ENCODE measurements at places on chromosomes 12 and 14. TPM values are rescaled to one million over a fixed set of nuclear protein-coding genes. Genes with fewer than 3 reads are reported as not detected.
A peak's percentile ranks its signal among the peaks of the same experiment; 100 is the strongest.

GRCh38 chr12:120197542-120197887, 3.0 kb upstream of the GCN1 start:
- DNase-seq: no peak

- peak; percentile 61 for DNase-seq
Observed at GRCh38 chr12:48988030-48988649, 10.0 kb downstream of the WNT1 start.

DNA sequence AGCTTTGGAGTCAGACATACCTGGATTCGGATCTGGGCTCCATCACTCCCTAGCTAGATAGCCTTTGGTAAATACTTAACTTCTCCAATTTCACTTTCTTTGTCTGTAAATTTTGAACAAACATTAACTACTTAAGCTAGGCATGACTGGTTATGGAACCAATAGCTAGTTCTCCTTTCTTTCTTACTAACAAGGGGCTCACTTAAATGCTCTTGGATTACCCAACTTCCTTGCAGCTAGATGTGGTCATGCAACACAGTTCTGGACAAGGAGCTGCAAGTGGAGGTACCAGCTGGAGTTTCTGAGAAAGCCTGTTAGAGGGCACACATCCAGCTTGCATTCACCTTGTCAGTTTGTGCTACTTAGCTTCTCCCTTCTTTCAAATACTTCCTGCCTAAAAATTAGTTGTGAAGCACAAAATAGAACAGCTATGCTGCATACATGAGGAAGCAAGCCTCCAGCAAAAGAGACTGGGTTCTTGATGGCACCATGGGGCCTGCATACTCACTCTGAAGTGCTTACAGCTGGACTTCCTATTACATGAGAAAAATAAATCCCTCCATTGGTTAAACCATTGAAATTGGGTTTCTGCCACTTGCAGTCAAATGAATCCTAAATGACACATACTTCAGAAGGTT, 210.1 kb upstream of the EEA1 start:
- no peak for DNase-seq

DNA sequence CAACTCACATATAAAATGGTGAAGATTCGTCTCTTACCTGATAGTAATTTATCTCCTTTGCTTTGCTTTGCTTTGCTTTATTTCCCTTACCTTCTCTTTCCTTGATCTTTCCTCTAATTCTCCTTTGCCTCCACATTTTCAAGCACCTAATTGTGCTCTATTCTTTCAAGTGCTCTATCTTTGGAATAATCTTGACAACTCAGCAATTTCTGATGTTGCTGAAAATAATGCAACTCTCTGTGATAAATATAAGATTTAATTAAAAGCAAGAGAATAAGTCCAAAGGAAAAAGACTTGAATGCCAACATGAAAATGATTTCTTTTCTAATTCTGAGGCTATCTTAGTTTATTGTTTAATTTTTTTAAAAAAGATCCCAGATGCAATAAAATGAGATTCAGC, 139.5 kb upstream of the SYT1 start:
- no peak for DNase-seq

- DNase-seq: no peak
Observed at GRCh38 chr12:3325736-3326135, 165.3 kb upstream of the PRMT8 start.

- DNase-seq: no peak
Observed at GRCh38 chr12:56086608-56087007, 6.6 kb downstream of the ERBB3 start.

- DNase-seq: no peak
Observed at GRCh38 chr14:44070046-44070445, 437.0 kb downstream of the FSCB start.

DNA sequence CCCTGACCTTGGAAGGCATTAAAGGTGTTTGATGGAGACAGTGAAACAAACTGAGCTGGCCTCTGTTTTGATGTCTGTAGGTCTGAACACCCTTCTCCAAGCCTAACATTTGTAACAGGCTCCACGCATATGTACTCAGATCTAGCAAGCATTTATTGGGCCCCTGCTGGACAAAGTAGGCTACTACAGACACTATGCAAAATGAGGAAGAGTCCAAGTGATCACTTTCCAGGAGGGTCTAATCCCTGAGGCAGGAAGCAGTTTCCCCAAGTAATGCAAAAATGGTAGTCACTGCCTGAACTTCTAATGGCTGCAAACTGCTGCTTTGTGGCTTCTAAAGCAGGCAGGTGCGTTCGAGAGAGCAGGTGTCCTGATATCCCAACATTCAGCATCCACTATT, 405.8 kb downstream of the MED13L start:
- DNase-seq: no peak

GRCh38 chr12:20201733-20202132, 166.6 kb upstream of the PDE3A start:
- no peak for DNase-seq

- DNase-seq: no peak
Observed at GRCh38 chr12:60849723-60850122, 1253.9 kb downstream of the SLC16A7 start.

DNA sequence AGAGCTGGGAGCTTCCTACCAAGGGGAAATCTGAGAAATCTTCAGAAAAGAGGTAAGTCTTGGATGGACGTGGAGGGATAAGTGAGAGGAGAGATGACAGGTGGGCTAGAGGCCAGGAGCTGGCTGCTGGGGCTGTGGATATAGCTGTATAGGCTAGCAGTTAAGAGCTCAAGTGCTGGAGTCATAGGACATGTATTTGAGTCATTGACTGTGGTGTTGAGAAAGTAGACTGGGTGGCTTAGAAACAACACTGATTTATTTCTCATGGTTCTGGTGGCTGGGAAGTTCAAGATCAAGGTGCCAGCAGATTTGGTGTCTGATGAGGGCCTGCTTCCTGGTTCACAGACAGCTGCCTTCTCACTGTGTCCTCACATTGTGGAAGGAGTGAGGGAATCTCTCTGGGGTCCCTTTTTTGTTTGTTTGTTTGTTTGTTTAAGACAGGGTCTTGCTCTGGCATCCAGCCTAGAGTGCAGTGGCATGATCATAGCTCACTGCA, 151.1 kb upstream of the FUT8 start:
- DNase-seq: no peak

GRCh38 chr12:2008677-2009076, 4.4 kb upstream of the DCP1B start:
- no peak for DNase-seq

GRCh38 chr12:116735951-116736599, 1.8 kb downstream of the SPRING1 start:
- no peak for DNase-seq

GRCh38 chr12:91275321-91275720, 92.7 kb upstream of the DCN start:
- no peak for DNase-seq

DNA sequence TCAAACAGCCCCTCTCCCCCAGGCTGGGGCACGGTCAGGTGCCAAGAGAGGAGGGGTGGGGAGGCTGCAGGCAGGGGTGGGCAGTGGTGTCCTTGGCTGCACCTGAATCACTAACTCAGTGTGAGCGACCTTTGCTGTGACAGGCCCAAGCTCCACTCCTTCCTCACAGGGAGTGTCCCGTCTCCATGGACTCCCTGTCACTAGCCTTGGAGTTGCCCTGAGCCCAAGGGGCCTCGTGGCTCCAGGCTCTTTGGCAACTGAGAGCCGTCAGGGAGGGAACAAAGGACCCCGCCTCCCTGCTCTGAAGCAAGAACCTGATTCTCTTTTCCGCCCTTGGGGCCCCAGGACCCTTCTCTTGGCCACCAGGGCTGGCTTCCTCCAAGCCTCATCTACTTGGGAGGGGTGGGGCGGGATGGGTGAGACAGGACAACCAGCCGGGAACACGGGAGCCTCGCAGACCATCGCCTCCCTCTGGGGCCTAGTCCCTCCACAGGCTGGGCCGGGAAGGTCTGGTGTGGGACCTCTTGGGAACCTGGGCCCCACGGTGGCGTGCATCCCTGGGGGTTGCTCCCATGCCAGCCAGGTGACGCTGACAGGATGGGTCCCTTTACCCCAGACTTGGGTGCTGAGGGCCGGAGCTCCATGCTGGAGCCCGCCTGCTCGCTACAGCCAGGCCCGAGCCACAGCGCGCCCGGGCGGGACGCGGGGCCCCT, 935 bp upstream of the ADSS1 start:
- no peak for DNase-seq

DNA sequence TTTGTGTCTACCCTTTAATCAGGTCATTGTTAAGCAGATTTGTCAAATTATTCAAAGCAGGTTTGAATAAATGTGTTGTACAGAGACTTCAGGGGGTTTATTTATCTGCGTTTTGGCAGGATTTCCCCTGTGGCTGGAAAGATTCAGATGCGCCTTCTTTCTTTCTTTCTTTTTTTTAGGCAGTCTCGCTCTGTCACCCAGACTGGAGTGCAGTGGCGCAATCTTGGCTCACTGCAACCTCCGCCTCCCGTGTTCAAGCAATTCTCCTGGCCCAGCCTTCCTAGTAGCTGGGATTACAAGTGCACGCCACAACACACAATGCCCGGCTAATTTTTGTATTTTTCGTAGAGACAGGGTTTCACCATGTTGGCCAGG, 6.3 kb upstream of the NANOGNB start:
- DNase-seq: no peak

- DNase-seq: no peak
Observed at GRCh38 chr12:89351489-89352241, 636 bp downstream of the DUSP6 start.

DNA sequence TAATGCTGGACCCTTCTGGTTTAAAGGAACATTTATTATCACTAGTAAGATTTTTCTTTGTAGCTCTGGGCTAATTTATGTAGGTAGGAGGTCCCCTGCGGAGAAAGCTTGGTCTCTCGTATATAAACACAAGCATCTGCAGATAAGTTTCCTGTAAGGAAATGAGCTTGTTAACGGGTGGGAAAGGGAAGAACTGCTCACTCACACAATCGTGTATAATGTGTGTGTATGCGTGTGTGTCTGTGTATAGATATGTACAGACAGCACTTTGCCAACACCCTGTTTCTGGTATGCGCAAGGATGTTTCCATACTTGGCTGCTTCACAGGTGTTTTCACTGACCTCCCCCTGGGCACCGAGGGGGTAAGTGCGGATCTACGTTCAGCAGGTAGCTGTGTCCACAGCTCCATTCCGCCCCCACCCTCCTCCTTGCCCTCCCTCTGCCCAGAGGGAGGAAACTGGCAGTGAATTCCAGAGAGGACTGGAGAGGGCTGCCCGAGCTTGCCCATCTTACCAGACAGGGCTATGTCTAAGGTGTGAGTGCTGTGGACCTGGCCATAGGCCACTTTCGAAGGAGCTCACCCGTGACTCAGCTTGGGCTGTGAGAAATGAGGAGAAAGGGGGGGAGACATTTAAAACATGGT, 65.2 kb downstream of the NINJ2 start:
- DNase-seq: peak; percentile 91

GRCh38 chr12:53618275-53618674, 7.9 kb downstream of the ATF7 start:
- DNase-seq: no peak

DNA sequence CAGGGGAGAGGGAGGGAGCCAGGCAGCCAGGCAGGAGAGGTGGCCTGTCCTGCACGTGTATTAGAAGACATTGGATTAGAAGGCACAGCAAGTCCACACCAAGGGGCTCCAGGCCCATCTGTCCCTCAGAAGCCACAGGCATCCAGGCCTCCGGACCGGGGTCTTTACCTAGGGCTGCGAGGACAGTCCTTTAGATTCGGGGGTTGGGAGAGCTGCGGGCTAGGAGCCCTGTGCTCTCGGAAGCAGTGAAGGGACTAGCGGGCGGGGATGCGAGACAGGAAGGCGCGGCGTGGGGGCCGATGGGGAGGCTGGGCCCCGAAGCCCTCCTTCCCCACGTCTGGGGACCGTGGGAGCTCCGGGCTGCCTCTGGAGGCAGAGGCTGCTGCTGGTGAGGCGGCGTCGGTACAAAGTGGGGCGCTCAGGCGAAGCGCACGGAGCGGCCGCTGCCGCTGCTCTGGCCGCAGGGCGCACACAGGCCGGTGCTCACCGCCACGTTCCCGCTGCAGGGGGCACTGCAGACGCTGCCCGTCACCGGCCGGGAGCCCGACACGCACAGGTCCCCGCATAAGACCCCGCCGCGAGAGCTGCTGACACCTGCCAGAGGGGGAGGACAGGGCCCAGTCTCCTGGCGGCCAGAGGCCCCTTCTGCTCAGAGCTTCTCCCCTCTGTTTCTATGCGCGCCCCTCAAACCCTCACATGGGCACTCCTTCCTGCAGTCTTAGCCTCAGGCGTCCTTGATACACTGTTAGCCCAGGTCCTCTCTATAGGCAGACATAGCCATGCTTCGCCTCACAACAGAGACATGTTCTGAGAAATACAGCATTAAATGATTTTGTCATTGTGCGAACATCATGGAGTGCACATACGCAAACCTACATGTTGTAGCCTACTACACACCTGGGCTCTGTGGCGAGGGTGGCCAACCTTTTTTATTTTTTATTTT, 17.3 kb downstream of the KRT7 start:
- DNase-seq: no peak

- no peak for DNase-seq
Observed at GRCh38 chr12:65965358-65965757, 141.1 kb downstream of the HMGA2 start.

Gene NINJ2
- 4.4 TPM for polyA plus RNA-seq

Gene VPS29
- 111 TPM for polyA plus RNA-seq

Gene HOXC5
- polyA plus RNA-seq: not detected

Gene RGS6
- not detected for polyA plus RNA-seq

Gene FSCB
- polyA plus RNA-seq: not detected

Gene RTL1
- polyA plus RNA-seq: not detected

Gene TMCC3
- 13.5 TPM for polyA plus RNA-seq

Gene TCL1B
- not detected for polyA plus RNA-seq

Gene ARMH4
- polyA plus RNA-seq: 1.1 TPM
